ENCODE measurements at places on chromosomes 3 and 15. TPM values are rescaled to one million over a fixed set of nuclear protein-coding genes. Genes with fewer than 3 reads are reported as not detected.

GRCh38 chr3:47661121-47661752 is 82.6 kb upstream of the CSPG5 start:
- no peak overlapping the region for H3K27ac ChIP-seq
- no peak for DNase-seq
- H3K36me3 ChIP-seq = peaks cover 20% of the 10 kb centered on the region
- H3K4me1 ChIP-seq = no peaks in the 10 kb centered on the region
- H3K27me3 ChIP-seq = no peaks in the 10 kb centered on the region
- no peak overlapping the region for H3K4me3 ChIP-seq

UBA7 gene
- total RNA-seq = 48.6 TPM

- no peak overlapping the region for H3K27ac ChIP-seq
- H3K36me3 ChIP-seq = no peaks in the 10 kb centered on the region
- no peaks in the 10 kb centered on the region for H3K27me3 ChIP-seq
- peaks cover 8% of the 10 kb centered on the region for H3K4me1 ChIP-seq
These were observed 2.3 kb downstream of the SUCNR1 start for GRCh38 chr3:151875759-151876158.

- no peak overlapping the region for H3K27ac ChIP-seq
- no peaks in the 10 kb centered on the region for H3K36me3 ChIP-seq
- no peaks in the 10 kb centered on the region for H3K27me3 ChIP-seq
- H3K4me3 ChIP-seq = no peak overlapping the region
These were observed 15.4 kb upstream of the PIK3CB start for GRCh38 chr3:138850151-138850550.

GRCh38 chr15:99954361-99955180 is 221.3 kb upstream of the LYSMD4 start:
- H3K27me3 ChIP-seq = no peaks in the 10 kb centered on the region
- no peaks in the 10 kb centered on the region for H3K4me1 ChIP-seq
- H3K36me3 ChIP-seq = no peaks in the 10 kb centered on the region
- no peak overlapping the region for H3K27ac ChIP-seq
- H3K4me3 ChIP-seq = no peak overlapping the region

ZMYND10 gene
- 8.7 TPM for total RNA-seq

DNA sequence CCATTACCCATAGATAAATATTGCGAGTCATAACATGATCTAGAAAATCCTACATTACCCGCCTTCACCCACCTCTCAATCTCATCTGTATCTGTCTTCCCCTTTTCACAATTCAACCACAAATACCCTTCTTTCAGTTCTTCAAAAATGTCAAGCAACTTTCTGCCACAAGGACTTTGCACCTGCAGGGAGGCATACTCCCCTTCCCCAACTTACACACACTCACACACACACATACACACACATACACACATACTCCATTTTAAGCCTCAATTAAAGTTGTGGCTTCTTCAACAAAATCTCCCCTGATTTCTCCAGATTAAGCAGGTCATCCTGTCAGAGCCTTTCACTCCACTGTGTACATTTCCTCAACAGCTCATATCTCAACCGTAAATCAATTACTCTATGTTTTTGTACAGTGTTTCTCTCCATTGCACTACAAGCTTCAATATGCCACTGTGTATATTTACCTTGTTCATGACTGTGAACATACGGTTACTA is 33.1 kb upstream of the CCDC50 start:
- H3K4me1 ChIP-seq = no peaks in the 10 kb centered on the region
- H3K27me3 ChIP-seq = no peaks in the 10 kb centered on the region
- DNase-seq = no peak
- H3K27ac ChIP-seq = no peak overlapping the region
- H3K36me3 ChIP-seq = no peaks in the 10 kb centered on the region

- H3K27me3 ChIP-seq = no peaks in the 10 kb centered on the region
- DNase-seq = no peak
- no peak overlapping the region for H3K27ac ChIP-seq
- H3K4me3 ChIP-seq = no peak overlapping the region
These were observed 24.9 kb upstream of the GLCE start for GRCh38 chr15:69135499-69135898.

DNA sequence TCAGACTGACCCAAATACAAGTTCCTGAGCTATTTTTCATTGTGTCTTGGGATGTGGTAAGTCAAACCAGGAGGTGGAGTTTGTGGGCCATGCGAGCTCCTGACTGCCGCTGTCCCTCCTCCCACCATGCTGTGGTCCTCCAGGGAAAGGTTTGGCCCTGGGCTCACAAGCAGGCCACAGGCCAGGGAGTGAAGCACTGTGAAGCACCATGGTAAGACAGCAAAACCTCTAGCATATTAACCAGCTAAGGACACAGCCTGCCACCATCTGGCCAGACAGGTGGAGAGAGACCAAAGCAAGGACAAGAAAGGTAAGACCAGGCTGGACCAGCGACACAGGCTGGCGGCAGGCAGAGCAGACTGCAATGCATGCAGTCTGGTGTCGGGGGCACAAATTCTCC is 15.3 kb downstream of the RAB43 start:
- no peaks in the 10 kb centered on the region for H3K4me1 ChIP-seq
- no peak overlapping the region for H3K27ac ChIP-seq
- H3K36me3 ChIP-seq = no peaks in the 10 kb centered on the region
- H3K4me3 ChIP-seq = no peak overlapping the region

P2RY13 gene
- total RNA-seq = not detected

DNA sequence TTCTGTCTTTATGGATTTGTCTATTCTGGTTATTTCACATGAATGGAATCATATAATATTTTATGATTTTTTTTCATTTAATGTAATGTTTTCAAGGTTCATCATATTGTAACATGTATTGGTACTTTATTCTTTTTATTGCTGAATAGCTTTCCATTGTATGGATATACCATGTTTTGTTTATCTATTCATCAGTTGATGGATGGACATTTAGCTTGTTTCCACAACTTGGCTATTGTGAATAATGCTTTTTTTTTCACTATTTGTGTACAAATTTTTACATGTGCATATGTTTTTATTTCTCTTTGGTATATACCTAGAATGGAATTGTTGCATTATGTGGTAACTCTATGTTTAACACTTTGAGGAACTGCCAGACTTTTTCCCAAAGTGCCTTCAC is 64.7 kb downstream of the PFN2 start:
- no peak overlapping the region for H3K4me3 ChIP-seq
- H3K36me3 ChIP-seq = no peaks in the 10 kb centered on the region
- H3K4me1 ChIP-seq = no peaks in the 10 kb centered on the region
- H3K27me3 ChIP-seq = no peaks in the 10 kb centered on the region
- H3K27ac ChIP-seq = no peak overlapping the region
- no peak for DNase-seq

DNA sequence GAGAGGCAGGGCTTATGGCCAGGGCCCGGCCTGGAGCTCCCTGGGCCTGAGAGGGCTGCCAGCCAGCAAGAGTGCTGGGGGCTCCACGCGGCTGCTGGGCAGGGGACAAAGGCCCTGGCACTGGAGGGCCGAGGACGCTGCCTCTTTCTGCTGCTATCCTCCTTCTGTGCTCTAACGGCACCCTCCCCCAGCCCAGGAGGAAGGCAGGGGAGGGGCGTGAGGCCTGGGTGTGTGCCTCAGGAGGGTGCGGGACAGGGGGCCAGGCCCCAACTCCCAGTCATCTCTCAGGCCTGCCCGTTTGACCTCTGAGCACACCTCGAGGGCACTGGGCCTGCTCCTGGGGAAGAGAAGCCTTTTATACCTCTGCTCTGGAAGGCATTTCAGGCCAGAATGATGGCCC is 115.5 kb downstream of the ADCY5 start:
- H3K4me3 ChIP-seq = no peak overlapping the region
- no peaks in the 10 kb centered on the region for H3K27me3 ChIP-seq
- no peak overlapping the region for H3K27ac ChIP-seq
- no peaks in the 10 kb centered on the region for H3K36me3 ChIP-seq

MINAR1 gene
- 0.22 TPM for total RNA-seq

DNA sequence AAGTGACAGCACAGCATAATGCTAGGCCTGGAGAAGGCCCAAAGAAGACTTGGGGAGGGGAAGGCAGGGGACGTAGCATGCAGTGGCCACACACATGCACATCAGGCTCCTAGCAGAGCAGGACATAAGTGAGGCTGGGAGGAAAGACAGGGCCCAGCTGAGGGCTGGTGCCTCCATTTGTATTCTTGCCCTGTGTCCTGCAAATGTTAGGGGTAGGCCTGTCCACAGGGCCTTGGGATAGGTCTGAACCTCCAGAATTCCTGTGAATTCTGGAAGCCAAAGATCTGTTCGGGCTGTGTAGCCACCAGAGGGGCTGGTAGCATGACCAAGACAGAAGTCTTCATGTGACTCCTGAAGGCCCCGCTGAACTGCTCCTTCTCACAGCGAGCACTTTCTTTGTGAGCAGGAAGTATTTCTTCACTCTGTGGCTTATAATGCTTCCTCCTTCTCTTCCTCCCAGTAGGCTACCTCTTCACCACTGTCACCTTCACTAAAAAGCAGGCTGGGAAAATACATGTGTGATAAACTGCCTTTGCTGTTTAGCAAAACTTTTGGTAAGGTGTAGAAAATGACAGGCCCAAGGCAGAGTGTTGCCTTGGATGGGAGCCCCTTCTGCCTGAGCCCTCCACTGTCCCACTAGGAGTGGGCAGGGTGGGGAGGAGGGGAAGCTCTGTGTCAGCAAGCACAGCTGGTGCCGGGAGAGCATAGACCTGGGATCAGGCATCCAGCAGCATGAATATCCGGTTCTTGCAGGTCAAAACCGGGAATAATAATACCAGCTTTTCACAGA is 8.4 kb downstream of the CERS3 start:
- no peak overlapping the region for H3K4me3 ChIP-seq
- no peaks in the 10 kb centered on the region for H3K36me3 ChIP-seq
- H3K27ac ChIP-seq = no peak overlapping the region
- peaks cover 52% of the 10 kb centered on the region for H3K27me3 ChIP-seq
- H3K4me1 ChIP-seq = no peaks in the 10 kb centered on the region

CYP8B1 gene
- total RNA-seq = not detected

STAC gene
- total RNA-seq = 17.6 TPM

GRCh38 chr3:66038384-66038725 is 363 bp downstream of the MAGI1 start:
- no peaks in the 10 kb centered on the region for H3K27me3 ChIP-seq
- H3K4me3 ChIP-seq = peak overlapping the region; percentile 82
- DNase-seq = no peak
- H3K4me1 ChIP-seq = peaks cover 28% of the 10 kb centered on the region
